ENCODE measurements at places on chromosomes 12 and 14.
A peak's percentile ranks its signal among the peaks of the same experiment; 100 is the strongest.

DNA sequence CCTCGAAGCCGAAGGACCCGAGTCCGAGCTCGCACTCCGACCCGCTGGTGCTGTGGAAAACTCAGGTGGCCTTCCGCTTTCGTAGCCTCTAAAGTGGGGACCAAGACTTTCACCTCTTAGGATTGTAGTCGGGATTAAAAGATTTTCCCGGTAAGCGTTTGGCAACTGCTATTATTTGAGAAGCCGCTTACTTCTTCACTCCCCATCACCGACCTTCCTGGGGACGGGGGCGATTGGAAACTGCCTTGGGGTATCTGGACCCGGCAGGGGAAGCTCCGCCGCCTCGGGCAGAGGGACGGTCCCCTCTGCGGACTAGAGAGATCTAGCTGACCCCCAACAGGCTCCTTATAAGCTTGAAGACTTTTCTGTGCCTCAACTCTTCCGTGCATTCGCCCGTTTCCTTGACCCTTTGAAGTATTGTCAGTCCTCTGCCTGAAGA, 659 bp downstream of the TRAFD1 start:
- peaks cover 34% of the 10 kb centered on the region for H3K4me1 ChIP-seq
- H3K36me3 ChIP-seq = peaks cover 8% of the 10 kb centered on the region
- no peak for DNase-seq

DNA sequence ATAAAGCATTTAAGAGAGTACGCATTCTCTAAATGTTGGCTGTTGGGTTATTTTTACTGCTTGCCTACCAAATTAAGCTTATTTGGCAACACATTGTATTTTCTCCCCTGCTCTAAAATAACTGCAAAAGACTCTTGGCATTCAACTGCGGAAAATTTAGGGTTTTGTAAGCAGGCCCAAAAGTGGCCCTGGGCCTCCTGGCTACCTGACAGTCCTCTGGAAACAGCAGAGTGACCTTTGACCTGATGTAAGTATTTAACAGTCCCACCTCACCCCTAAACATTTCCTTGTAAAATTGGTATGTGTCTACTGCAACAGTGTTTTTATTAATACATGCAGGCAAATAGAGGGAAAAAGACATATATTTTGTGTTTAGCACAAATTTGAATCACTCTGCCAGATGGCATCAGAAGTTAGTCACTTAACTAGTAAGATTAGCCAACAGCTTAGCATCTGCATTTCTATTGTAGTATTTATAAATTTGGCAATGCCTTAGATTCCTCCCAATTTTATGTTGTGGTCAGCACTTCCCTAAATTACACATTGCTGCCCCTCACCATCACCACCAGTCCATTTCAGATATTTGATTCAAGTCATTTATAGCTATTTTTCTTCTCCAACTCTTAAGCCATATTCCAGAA, 11.2 kb downstream of the LLPH start:
- DNase-seq = no peak
- H3K4me1 ChIP-seq = peaks cover 10% of the 10 kb centered on the region
- no peak overlapping the region for H3K4me3 ChIP-seq

DNA sequence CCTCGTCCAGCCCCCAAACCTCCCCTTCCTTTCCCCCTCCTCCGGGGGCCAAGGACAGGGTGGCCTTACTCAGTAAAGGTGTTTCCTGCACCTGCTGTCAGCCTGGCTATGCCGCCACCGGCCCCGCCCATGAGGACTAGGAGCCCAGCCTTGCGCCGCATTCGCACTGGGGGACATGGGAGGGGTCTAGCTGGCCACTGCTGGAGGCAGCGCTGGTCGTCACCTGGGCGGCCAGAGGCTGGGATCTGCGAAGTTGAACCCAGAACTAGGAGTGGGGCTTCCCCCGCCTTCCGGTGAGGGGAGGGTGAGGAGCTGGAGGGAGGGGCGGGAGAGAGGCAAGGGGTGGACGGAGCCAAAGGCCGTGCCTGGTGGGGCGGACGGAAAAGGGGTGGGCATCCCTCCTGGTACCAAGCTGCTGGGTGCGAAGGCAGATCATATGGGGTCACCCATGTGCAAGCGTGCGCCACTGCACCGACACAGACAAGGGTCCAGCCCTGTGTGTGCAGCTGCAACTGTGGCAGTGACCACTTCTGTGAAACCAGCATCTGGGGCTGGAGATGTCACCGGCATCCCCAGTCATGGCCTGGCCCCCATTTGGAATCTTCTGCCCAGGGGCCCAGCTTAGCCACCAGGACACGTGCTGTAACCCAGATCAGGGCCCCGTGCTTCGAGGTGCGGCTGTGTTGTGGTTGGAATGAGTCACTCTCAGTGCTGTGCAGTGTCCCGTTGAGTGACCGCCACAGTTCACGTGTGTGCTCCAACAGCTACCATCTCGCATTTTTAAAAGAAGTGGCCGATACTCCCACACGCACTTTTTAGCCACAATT, 8.5 kb downstream of the AMN start:
- DNase-seq = peak; percentile 35
- H3K36me3 ChIP-seq = no peaks in the 10 kb centered on the region
- no peaks in the 10 kb centered on the region for H3K4me1 ChIP-seq
- peaks cover 6% of the 10 kb centered on the region for H3K27me3 ChIP-seq
- H3K27ac ChIP-seq = no peak overlapping the region
- H3K4me3 ChIP-seq = no peak overlapping the region

DNA sequence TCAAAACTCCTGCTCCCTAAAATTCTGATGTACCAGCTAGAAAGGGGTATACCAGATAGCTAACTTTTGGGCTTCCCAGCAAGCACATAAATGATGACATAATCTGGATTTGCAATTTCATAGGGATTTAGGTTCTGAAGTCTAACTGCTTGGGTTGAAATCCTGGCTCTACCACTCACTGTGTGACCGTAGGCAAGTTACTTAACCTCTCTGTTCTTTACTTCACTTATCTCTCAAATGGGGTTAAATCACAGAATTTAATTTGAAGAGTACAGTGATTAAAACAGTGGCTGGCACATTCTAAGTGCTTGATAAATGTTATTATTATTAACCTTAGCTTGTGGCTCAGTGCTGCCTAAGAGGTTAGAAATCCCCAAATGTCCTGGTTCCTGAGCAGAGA, 49.1 kb upstream of the NUAK1 start:
- no peaks in the 10 kb centered on the region for H3K36me3 ChIP-seq
- no peak for DNase-seq
- no peaks in the 10 kb centered on the region for H3K4me1 ChIP-seq
- H3K4me3 ChIP-seq = no peak overlapping the region
- H3K27ac ChIP-seq = no peak overlapping the region
- H3K27me3 ChIP-seq = peaks cover 20% of the 10 kb centered on the region

- no peak for DNase-seq
- no peak overlapping the region for H3K4me3 ChIP-seq
- no peak overlapping the region for H3K27ac ChIP-seq
- peaks cover under 1% of the 10 kb centered on the region for H3K27me3 ChIP-seq
- no peaks in the 10 kb centered on the region for H3K36me3 ChIP-seq
These were observed 91.8 kb downstream of the EML1 start for GRCh38 chr14:99884834-99885648.

DNA sequence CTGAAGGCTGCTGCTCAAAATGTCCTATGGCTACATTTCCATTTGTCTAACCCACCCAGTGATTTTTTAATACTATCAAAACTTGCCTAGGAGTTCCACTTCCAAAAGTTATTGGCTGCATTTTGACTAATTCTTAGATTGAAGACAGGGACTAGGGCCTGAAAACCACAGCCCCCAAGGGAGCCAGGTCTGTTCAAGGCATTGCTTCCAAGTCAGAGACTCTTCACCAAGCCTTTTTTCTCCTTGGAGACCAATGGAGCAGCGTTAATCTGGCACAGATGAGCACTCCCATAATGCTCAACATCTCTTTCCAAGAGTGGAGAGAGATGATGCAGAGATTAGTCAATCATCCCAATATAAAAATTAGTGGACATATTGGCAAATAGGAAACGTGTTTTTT, 112.5 kb upstream of the HIF1A start:
- DNase-seq = no peak
- no peaks in the 10 kb centered on the region for H3K27me3 ChIP-seq
- H3K36me3 ChIP-seq = no peaks in the 10 kb centered on the region
- peak overlapping the region; percentile 23 for H3K27ac ChIP-seq

DNA sequence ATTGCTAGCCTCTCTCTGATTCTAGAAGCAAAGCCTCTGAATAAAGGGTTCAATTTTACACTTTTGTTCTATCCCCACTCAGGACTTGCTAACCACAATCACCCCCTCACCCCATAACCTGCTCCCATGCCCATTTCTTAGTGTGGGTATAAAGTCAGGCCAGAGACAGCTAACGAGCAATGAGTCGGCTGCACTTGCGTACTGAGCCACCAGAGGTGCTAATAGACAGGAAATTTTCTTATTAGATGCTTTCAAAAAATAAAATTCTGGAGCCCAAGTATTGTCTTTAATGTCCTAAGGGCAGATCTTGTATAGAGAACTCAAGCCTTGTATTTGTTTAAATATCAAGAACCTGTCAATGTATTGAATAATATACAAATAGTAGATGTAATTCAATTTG, 256.9 kb downstream of the SYT1 start:
- no peak overlapping the region for H3K4me3 ChIP-seq
- H3K36me3 ChIP-seq = no peaks in the 10 kb centered on the region
- no peak overlapping the region for H3K27ac ChIP-seq
- no peaks in the 10 kb centered on the region for H3K4me1 ChIP-seq
- DNase-seq = no peak
- no peaks in the 10 kb centered on the region for H3K27me3 ChIP-seq

- no peak for DNase-seq
- H3K27ac ChIP-seq = peak overlapping the region; percentile 12
- no peaks in the 10 kb centered on the region for H3K27me3 ChIP-seq
- H3K4me1 ChIP-seq = peaks cover 10% of the 10 kb centered on the region
These were observed 31.1 kb downstream of the METAP2 start for GRCh38 chr12:95505039-95505438.
